ENCODE measurements at places on chromosomes 7 and 10.

DNA sequence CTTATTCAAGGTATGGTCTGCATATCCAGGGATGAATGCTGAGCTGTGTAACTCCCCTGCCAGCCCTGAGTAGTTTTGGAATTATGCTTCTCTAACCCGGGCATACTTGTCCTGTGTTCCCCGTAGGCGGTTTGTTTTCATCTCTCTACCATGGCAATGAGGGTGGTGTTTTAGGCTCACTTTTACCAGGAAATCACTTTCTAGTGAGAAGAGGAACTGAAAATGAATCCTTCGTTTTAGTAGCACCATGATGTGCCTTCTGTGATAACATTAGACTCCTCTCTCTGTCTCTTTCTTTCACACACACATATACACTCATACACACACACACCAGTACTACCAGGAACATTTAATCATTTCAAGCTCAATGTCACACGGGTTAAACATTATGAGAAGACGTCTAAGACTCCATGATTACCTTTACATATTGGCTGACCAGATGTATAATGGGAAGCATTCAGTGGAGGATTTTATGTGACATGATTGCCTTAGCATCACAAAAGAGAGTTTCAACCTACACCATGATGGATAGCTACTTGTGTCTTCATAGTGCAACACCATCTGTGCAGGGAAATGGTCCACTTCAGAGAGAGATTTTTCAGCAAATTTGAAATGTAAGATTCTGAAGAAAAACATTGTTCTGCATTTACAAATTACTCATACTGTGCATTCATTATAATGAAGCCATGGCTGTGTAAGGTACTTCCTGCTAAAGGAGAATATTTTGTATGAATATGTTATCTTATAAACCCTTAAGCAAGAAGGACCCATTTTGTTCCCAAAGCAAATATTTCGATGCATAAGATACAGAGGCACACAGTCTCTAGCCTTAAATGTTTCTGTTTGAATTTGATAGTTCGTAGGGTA, 31.0 kb upstream of the PFKP start:
- DNase-seq, result no peak

DNA sequence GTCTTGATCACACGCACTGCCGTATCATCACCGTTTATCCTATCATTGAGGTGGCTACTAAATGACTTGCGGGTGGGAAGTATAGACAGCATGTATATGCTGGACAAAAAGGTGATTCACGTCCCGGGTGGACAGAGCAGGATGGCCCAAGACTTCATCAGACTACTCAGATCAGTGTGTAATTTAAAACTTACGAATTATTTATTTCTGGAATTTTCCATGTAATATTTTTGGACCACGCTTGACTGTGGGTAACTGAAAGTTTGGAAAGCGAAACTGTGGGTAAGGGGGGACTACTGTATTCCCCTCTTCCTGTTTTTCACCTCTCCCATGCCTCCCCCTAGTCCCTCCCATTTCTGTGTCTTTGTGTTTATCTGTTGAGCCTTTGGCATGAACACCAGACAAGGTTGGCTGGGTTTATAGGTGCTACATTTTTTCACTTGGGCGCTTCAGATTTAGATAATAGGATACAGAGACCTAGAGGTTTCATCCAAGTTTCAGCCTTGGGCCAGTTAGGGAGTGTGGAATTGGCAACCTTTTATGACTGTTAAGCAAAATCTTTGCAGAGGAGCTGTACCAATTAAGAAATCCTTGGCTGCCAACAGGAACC, 55.8 kb downstream of the RBM20 start:
- DNase-seq, result no peak

DNA sequence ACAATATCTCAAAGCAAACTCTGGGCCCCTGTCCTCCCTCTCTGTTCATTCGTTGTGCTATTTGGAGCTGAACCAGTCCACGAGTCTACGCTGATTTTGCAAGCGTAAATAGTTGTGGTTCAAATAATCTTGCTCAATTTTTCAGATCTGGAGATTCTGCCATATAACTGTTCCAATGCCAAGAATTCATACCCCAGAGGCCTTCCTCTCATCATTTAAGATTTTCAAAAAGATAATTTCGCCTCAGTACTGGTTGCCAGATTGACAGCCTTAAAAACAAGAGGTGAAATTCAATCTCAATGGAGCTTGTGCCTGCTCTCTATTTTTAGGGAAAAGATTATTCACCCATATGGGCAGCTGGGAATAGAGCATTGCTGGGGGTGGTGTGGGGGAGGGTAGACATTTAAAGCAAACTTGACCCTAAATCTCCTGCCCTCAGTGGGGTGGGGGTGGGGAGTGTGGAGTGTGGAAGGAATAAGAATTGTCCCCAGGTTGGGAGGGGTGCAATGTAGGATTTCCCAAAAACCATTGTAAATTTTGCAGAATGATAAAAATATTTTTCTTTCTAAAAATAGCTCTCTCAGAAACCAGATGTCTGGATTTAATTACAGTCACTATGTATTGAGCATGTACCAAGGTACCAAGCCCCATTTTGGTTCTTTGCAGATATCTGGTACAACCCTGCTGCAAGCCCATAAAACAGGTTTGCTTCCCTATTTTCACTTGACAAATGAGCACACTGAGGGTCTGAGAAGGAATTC, 104.7 kb upstream of the EEPD1 start:
- no peak for DNase-seq

GRCh38 chr7:80841423-80841955, 77.4 kb downstream of the SEMA3C start:
- DNase-seq, result no peak

- DNase-seq, result no peak
These were observed 104.2 kb upstream of the ACBD5 start for GRCh38 chr10:27344568-27345454.

DNA sequence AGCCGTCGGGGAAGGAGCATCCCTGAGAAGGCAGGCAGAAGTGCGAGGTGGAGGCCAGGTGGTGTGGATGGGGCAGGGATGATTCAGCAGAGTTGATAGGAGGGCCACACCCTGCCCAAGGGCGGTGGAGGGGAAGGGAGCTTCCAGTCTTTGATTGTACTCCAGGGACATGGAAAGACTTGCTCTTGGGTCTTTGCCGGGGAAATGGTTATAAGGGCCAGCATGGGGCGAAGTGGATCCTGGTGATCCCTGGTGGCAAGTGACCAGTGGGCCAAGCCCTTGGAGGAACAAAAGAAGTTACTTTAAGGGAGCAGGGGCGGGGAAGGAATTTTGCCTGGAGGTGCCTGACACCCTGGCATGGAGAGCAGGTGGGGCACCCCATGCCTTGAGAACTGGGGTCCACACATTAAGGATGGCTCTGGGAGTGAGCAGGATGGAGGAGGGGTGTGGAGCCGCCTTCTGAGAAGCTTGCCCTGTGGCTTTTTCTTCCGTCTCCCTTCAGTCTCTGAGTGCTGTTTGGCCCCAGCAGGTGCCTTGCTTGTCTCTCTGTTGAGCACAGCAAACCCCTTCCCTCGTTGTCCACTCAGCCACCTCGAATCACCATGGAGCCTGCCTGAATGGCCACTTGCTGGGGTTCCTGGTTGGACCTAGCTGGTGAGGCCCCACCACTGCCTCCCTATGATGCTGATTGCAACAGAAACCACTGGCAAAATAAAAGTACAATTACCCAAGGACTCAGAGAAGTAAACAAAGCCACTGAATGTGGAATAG, 83.9 kb downstream of the RAMP3 start:
- no peak for DNase-seq

DNA sequence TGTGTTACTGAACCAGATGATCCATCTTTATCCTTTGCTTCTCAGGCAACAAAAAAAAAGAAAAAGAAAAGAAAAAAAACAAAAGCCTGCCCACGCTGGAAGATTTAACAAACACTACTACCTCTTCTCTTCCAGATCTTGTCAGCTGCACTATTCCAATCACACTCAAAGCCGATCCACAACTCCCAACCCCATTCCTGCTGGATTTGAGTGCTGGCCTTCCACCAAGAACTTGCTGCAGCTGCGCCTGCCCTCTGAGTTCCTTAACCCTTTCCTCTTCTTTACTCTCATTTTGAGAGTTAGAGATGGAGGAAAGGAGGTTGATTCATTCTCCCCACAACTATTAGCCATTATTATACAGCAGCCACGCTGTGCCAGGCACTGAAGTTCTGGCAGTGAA, 16.0 kb upstream of the ITGA8 start:
- DNase-seq, result no peak

GRCh38 chr10:57018452-57018851, 657.4 kb upstream of the ZWINT start:
- no peak for DNase-seq

GRCh38 chr7:39252916-39253315, 275.2 kb downstream of the POU6F2 start:
- no peak for DNase-seq

- no peak for DNase-seq
These were observed 6.5 kb upstream of the CRHR2 start for GRCh38 chr7:30688718-30689221.

DNA sequence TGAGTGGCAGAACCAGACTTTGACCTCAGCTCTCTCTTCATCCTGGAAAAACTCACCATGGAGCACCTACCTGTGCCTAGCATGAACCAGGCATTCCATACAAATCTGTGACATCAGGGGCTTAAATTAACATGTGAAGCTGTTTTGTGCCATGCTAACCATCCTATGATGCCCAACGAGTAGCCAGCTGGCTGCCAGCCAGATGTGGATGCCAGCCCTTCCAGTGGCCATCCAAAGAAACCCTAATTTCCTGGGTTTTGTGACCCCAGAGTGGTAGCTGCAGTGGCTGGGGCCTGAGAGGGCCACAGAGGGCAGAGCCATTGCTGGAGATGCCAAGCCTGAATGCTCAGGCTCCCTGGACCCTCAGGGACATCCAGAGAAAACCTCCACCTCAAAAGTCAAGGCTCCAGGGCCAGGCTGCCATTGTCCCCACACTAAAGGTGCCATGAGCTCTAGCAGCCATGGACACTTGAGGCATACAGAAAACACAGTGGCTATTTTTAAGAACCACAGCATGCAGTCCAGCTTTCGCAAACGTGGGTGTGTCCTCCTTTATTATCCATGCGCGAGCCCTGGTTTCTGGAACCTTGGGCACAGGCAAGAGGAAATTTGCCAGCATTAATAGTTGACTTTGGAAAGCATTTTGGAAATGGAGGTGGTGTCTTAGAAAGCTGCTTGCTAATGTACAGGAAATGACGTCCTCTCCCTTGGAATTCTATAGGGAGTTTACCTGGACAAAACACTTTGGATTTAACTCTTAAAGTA, 6.0 kb downstream of the CPXM2 start:
- DNase-seq, result no peak

DNA sequence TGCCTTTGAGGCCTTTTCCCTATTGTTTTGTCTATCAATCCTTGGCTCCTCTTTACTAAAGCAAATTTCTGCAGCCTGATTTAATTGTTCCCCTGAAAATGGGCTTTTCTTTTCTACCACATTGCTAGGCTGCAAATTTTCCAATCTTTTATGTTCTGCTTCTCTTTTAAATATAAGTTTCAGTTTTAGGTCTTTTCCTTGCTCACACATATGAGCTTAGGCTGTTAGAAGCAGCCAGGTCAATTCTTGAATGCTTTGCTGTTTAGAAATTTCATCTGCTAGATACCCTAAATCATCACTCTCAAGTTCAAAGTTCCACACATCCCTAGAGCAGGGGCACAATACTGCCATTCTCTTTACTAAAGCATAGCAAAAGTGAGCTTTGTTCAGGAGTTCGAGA, 159.6 kb downstream of the ARL4A start:
- no peak for DNase-seq

DNA sequence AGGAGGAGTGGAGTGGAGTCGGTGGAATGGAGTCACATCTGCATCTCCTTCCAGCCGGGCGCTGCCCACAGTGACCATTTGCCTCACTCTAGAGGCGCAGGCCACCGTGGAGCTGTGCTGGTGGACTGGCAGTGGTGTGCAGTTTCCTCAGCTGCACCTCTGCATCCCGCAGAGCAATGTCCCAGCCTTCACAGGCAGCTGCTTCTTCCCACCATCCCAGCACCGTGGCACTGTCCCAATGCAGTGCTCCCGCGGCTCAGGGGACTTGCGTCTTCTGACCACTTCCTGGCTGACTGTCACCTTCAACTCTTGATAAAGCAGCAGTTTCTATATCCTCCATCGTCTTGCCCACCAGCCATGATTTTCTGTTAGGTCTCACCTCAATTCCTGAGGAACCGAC, 90.3 kb upstream of the SFMBT2 start:
- no peak for DNase-seq

- no peak for DNase-seq
These were observed 78.3 kb upstream of the NRP1 start for GRCh38 chr10:33412653-33413361.

GRCh38 chr7:4247106-4247876, 434.8 kb upstream of the FOXK1 start:
- no peak for DNase-seq

DNA sequence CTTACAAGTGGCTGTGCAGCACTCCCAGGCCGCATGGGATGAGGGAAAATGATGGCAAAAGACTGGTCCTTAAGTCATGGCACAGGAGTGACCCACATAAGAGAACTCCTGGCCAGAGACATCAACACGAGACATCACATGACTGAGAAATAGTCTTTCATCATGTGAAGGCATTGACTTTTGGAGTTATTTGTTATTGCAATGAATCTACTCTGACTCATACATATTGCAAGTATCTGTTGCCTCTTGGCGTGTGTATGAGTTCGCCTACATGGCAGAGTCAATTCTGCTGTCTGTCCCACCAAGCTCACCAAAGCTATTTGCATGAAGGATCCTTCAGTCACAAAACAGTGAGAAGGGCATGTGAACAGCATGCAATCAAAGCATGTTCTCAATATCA, 59.7 kb upstream of the HABP2 start:
- no peak for DNase-seq

DNA sequence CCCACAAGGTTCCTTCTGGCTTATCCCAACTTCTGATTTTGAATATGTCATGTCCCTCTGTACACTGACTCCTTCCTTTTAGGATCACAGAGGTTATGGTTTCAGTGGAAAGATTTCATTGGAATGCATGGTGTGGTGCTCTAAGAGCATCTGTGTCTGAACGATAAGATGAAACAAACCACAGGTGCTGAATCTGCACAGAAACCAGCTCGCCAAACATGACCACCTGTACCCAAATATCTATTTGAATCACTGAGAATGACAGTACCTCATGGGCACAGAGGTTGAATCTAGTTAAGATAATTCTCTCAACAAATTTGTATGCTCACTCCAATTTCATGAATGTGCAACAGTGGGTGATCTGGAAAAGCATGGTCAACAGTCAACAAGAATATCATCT, 105.3 kb downstream of the DGKI start:
- no peak for DNase-seq

- DNase-seq, result no peak
These were observed 24.3 kb downstream of the CAPZA2 start for GRCh38 chr7:116886543-116887156.
